ENCODE measurements at places on chromosomes 13 and 19.

- DNase-seq, result no peak
These were observed 1725.2 kb downstream of the EFNB2 start for GRCh38 chr13:104810242-104810641.

DNA sequence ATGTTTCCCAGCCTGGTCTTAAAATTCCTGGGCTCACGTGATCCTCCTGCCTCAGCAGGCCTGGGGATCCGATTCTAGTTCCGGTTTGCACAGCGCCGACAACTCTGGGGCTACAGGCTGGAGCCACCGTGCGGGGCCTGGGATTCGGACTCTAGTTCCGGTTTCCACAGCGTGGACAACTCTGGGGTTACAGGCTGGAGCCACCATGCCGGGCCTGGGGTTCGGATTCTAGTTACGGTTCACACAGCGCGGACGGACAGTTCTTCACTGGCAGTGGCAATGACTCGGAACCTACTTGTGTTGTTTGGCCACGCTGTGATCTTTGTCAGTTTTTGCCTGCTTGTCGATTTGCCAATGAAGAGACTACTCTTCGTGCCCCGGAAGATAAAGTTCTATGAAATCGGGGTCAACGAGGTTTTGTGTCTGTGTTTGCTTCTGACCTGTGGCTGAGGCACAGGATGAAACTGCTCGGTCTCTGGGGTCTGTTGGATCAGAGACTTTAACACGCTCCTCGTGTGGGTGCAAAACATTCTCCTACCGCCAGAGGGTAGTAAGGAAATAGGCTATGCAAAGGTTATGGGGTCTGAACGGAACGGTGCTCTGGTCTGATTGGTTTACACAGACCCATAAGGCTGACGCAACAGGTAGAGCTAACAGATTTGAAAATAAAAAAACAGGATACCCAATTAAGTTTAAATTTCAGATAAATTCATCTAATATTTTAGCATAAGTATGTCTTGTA is 12.1 kb upstream of the ZSCAN1 start:
- peak; percentile 50 for DNase-seq

- no peak for DNase-seq
These were observed 46.3 kb upstream of the MTIF3 start for GRCh38 chr13:27496536-27497273.

GRCh38 chr19:17220207-17220758 is 5.1 kb downstream of the USE1 start:
- no peak for DNase-seq

DNA sequence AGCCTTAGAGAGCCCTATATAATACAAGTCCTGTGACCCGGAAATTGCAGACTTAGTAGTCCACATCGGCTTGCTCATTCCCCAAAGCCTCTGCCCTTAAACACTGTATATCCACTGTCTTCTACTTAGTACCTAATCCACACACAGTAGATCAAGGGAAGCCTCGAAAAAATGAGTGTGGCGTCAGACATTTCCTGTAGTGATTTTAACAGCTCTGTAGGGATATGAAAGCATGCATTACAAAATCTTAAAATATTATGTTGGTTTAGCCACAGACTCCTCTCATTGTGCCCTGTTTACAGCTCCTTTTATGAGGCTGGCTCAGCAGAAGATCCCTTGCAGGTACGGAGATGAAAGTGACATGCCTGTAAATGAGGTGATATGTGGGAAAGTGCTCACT is 416.3 kb downstream of the LIG4 start:
- no peak for DNase-seq

DNA sequence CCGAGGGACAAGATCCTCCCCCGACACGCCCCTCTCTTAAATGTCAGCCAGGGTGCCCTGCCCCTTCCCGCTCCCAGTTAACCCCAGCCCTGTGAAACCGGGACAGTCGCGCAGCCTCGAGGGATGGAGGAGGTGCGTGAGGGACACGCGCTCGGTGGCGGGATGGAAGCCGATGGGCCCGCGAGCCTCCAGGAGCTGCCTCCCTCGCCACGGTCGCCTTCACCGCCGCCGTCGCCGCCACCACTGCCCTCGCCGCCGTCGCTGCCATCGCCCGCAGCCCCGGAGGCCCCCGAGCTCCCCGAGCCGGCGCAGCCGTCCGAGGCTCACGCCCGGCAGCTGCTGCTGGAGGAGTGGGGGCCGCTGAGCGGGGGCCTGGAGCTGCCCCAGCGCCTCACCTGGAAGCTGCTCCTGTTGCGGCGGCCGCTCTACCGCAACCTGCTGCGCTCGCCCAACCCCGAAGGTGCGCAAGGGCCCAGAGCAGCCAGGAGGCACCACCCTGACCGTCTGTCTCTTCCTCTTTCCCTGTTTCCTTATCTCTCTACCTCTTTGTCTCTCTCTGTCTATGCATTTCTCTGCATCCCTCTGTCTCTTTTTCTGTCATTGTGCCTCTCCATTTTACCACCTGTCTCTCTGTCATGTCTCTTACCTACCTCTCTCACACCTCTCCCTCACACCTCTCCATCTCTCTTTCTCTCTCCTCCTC is at the start of gene NCCRP1:
Gene NCCRP1, plus strand, starts transcription at position 105 of the 703 bp plus-strand sequence. Its CDS starts 19 bp downstream, at position 124.
- peak; percentile 26 for DNase-seq
